ENCODE measurements at places on chromosomes 3 and 15.
A peak's percentile ranks its signal among the peaks of the same experiment; 100 is the strongest.

GRCh38 chr15:59292442-59293151, 80.1 kb downstream of the MYO1E start:
- DNase-seq: no peak

DNA sequence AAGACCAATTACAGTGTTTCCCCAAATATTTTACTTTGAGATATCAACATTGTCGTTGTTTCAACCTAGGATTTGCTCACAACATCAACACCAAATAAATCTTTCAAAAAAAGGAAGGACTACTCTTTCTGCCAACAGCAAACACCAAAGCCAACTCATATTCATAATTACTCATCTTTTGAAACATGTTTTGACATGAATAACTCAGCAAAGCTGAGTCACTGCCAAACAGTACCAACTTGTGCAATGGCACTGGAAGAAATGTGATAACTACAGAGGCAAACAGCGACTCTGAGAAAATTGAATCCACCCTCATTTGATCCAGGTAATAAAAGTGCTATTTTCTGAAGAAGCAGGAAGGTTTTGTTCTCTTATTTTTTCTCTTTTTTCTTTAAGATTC, 67.2 kb downstream of the PEX5L start:
- DNase-seq: no peak

- no peak for DNase-seq
These were observed 315.9 kb downstream of the FEZF2 start for GRCh38 chr3:62057339-62058047.

GRCh38 chr3:194840661-194841514, 155.2 kb downstream of the FAM43A start:
- DNase-seq: no peak

DNA sequence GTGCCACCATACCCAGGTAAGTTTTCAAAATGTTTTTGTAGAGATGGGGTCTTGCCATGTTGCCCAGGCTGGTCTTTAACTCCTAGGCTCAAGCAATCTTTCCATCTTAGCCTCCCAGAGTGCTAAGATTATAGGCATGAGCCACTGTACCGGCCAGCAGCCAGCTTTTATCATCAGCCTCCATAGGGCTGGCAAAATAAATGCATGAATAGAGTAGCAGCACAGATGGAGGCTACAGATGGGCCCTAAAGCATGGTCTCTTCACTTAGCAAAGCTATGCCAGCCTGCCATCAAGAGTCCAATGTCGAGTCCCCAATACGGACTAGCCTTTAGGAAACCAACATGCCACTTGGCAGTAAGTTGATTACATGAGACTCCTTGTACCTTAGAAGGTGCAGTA, 63.8 kb downstream of the CNTN3 start:
- DNase-seq: no peak

GRCh38 chr3:50336452-50337174, 4.0 kb downstream of the RASSF1 start:
- no peak for DNase-seq

- DNase-seq: no peak
These were observed 19.4 kb upstream of the ACAP2 start for GRCh38 chr3:195462308-195462610.

DNA sequence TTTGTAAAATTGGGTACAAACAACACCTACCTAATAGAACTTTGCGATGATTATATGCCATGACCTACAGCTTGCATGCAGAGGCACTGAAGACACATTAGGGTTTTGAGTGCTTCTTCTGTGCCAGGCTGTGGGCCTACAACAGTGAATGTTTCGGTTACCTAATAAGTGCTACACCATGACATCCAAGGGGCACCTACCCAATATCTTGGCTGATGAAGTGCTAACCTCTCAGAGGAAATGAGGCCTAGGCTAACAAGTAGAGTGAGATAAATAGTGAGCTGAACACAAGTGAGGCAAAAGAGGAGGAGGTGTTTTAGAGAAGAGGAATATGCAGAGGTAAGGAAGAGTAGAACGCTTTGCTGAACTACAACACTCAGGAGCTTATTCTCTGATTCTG, 12.2 kb upstream of the RASGRP1 start:
- no peak for DNase-seq

DNA sequence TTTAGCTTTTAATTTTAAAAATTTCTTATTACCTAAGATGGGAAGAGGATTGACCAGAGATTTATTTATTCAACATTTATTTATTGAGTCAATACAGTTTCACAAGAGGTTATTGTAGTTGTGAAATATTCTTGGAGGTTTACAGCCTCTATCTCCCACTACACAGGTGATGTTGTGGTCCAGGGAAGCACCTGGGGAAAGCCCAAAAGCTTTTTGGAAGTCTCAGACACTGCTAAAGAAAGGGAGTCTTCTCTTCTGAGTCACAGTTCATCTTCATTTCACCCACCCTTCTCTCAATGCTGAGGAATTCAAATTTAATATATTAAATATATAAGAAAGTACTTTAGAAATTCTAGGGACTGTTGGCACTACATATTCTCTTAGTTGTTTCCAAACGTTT, 41.8 kb downstream of the SERPINI1 start:
- no peak for DNase-seq

DNA sequence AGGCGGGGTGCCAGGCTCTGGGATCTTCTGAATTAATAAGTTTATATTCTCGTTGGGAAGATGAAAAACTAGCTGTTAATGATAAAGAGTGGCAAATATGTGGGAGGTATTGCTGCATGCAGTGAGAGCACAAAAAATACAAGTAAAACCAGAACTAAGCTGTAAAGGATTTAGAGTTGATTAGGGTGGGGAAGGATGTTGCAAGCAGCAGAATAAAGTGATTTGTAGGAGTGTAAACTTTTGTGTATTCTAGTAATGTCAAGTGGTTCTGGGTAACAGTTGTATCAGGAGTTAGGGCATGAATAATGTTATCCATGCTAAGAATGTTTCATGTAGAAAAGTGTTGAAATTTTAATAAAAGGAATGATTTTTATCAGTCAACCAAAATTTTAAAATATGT, 18.1 kb downstream of the CRYBG3 start:
- no peak for DNase-seq

- no peak for DNase-seq
These were observed 37.3 kb downstream of the CYFIP1 start for GRCh38 chr15:22942877-22943276.

DNA sequence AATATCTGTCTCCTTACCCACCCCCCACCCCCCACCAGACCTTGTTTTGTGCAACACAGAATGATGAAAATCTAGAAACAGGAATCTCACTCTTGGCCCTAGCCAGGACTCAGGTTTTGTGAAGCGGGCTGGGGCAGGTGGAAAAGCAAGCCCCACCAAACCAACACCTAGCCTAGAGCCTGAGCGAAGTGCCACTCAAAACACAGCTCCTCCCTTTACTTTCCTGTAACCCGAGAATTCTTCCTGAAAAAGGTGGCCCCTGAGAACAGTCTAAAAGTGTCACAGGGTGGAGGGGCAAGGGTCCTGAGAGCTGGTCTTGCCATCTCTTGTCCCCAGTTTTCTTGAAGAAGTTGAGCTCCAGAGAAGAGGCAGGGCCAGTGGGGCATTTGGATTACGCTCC, 17.4 kb upstream of the RPUSD3 start:
- no peak for DNase-seq

DNA sequence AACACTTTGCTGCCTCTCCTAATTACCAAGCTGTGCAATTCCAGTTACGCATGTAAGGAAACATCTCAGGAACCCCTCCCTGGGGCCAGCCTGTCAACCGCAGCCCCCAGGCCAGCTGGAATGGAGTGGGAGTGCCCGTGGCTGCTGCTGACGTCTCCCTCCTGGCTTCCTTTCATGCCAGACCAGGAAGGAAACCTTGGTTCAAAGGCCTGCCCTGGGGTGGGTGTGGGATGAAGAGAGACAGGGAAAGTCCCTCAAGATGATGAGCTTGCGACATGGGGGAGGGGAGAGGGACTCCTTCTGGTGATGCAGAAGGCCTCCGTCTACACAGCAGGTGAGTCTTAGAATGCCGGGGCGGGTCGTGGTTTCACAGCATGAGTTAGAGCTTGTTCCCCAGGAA, 11.4 kb upstream of the CYP11A1 start:
- DNase-seq: peak; percentile 76

GRCh38 chr3:191963182-191963581, 502.2 kb downstream of the PYDC2 start:
- no peak for DNase-seq

GRCh38 chr3:78906245-78906644, 861.6 kb downstream of the ROBO1 start:
- DNase-seq: no peak

DNA sequence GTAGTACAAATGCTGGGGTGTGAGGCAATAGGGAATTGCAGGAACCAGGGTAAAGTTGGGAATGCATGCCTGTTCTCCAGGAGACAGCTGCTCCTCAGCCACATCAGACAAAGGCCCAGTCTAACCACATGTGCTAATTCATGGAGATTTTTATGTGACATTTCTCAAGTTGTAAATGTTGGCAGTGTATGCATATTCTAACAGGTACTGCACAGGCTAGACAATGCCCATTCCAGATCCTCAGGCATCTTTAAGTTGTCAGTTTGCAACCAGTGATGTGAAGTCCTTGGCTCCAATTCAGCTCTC, 84.9 kb downstream of the EEFSEC start:
- DNase-seq: no peak

GRCh38 chr3:127387556-127388153, 99.8 kb upstream of the PRR20G start:
- no peak for DNase-seq

DNA sequence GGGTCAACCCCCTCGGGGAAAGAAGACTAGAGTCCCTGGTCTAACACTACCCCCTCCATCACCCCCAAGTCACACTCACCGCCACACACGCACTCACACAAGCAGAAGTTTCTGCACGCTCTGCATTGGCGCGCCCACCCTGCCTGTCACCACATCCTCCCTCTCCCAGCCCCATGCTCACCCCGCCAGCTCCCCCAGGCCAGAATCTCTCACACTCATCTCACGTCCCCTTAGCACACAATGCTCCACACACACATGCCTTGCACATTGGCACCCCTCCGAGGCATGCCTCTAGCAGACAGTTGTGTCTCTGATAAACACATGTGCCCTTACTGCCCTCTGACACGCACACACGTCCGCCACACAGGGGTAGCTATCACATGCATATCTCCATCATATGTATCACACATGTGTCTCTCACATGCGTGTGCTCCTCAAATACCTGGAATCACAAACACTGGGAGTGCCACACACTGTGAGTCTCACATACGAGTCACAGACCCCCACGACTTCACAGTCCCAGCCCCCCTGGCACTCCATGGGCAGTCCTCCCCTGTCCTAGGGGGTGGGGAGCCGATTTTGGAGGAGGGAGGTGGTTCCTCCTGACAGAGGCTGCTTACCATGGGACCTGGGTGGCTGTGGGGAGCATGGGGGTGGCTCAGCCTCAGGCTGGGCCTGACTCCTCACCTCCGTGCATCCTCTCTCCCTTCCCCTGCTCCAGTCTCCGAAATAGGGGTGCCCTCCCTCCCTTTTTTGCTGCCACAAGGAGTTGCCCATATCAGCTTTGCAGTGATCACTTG, 898 bp downstream of the FBLN2 start:
- DNase-seq: no peak

DNA sequence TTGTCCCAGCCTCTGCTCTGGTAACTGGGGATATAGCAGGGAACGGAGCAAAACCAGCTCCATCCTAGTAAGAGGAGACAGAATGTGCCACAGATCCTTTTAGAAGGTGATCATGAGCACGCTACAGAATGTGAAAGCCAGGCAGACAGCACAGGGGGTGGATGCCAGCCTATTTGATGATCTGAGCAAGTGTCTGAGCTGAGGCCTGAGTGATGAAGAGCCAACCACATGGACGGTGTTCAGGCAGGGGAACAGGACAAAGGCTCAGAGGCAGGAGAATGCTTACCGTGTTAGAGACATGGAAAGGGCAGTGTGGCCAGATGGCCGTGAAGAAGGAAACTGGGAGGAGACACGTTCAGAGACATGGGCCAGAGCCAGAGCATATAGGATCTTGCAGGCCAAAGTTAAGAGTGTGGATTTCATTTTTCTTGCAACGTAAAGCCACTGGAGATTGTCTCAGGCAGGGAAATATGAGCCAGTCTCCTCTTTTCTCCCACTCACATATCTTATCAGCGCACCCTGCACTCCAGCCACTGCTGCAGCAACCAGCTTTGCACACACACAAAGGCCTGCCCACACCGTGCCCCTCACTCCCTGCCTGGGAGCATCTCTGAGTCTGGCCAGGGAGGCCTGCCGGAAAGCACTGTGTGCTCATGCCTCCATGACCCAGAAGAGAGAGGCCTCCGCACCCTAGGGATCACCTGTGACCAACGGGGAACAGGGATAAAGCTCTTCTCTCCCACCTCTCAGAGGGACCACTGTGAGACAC, 20.1 kb downstream of the RAB43 start:
- DNase-seq: no peak

- DNase-seq: no peak
These were observed 10.5 kb downstream of the LTF start for GRCh38 chr3:46454209-46454595.
